ENCODE measurements at places on chromosomes 16 and 17.

DNA sequence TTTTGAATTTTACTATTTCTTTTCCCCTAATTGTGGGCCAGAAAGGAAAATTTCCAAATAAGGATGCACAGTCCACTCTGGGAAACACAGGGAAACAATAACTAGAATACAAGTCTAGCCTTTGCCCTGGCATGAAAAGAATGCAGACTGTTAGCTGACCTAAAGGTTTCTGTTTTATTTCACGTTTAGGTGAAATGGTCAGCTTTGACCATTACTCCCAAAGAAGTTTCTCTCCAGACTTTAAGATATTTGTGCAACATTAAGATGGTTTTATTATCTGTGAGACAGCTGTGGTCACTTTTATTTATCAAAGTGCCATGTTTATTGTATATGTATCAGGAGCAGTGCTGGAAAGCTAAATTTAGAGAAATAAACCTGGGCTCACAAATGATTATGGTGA lies 163.9 kb downstream of the SPECC1 start:
- DNase-seq = no peak

DNA sequence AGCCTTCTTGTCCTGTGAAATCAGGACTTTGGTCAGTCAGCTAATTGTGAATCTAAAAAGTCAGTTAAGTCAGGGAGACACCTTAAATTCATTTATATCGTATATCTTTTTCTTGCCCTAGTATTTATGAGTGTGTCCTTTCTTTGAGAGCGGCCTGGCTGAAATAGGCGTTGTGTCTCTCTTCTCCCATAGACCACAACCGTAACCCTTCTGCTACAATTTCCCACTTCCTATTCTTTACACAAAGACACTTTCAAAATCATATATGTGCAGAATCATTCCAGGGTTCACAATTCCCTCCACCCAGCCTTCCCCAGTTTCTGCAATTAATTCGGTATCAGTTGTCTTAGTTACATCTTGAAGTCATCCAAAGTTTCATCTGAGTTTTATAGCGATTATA lies 14.0 kb upstream of the COTL1 start:
- no peak for DNase-seq

DNA sequence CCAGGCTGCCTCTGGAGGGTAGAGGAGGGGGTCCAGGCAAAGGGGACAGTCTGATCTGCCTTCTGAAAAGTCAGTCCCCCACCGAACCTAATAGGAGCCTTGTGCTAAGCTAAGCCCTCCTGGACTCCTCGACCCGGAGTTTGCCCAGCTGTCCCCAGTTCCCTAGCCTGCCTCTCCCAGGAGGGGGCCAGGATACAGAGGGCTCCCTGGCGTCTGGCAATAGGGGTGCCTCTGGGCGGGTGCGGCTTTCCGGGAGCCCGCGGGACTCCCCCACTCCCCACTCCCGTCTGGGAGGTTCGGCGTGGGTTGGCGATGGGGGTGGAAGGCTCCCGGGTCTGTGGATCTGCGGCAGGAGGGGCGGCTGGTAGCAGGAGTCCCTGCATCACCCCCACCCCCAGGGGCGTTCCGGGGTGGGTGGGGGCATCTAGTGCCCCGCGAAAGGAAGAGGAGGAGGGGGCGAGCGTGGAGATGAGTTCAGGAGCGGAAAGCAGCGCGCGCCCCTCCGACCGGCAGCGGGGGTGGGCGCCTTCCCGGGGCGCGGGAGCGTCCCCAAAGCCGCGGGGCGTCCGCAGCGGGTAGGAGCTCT lies 1.2 kb downstream of the GSG1L start:
- DNase-seq = no peak

DNA sequence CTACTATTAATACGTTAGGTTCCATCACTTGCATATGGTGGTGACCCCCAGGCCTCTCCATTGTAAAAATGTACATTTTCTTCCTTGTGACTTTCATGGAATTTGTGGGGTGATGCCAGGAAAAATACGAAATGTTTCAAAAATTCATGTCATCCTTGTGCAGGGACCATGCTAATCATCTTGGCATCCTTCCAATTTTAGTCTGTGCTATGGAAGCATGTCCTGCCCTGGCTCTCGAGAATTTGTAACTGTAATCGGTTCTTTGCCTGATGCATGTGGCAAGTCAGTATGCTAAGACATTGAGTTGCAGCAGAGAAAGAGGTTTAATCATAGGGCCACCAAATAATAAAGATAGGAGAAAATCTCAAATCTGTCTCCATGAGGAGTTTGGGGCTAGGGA lies 14.3 kb upstream of the GINS3 start:
- no peak for DNase-seq

- DNase-seq = no peak
These were observed 203.0 kb downstream of the CPPED1 start for GRCh38 chr16:12600536-12601256.

- no peak for DNase-seq
These were observed 114.7 kb downstream of the IRX3 start for GRCh38 chr16:54171626-54172537.

All from GM10248 (cell line).